Erythroblast (primary cell): ENCODE measurements at places on chromosomes 1 and 21.

DNA sequence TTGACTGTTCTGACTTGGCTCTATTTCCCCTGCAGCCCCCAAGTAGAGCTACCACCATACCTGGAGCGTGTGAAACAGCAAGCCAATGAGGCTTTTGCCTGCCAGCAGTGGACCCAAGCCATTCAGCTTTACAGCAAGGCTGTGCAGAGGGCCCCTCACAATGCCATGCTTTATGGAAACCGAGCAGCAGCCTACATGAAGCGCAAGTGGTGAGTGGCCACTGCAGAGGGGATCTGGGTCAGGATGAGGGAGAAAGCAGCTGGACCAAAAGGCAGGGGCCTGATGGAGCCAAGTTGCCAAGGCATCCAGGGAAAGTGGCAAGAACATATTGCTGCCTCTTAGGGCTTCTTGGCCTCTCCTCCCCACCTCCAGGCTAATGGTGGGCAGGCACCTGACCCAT lies 24.1 kb upstream of the TMEM222 start:
- DNase-seq = no peak

DNA sequence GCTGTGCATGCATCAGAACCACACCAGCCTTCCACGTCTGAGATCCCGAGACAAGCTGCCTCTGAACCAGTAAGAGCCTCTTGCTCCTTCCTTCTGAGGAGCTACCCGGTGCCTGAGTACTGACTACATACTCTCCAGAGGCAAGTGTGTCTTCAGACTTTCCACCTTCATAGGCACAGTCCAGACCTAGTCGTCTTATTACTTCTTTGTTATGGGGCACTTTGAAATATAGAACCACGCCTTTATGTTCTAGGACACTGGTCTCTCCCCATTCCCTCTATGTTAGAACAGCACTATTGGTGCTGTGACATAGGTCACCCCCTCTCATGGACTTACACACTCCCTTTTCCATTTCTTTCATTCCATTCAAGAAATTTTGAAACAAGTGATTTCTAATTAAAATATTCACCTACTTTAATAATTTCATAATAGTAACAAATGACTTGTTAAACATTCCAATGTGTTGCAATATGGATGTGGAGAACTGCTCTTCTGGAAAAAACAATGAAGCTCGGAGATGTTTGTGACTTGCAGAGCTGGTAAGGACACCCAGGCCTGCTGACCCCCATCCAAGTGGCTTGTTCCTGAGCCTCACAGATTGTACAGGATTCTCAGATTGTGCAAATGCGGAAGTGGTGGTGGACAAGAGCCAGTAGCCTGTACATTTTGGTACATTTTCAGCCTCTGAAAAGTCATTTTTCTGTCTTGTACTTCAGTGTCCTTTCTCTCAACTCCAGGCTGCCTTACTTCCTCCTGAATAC lies 76.1 kb upstream of the SIPA1L2 start:
- no peak for DNase-seq

DNA sequence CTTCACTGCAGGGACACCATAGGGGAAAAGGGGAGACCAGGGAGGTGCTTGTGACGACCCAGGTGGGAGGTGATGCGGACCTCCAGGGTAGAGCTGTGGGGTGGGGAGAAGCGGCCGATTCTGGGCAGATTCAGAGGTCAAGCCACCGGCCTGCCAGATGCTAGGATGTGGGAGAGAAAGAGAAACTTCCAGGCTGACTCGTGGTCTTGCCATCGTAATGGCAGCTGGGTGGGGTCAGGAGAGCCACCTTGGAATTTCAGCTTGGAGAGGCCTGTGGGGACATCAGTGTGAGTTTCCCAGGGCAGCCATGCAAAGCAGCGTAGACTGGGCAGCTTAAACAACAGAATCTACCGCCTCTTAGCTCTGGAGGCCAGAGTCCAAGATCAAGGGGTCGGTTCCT lies 258.0 kb upstream of the VAMP3 start:
- no peak for DNase-seq

DNA sequence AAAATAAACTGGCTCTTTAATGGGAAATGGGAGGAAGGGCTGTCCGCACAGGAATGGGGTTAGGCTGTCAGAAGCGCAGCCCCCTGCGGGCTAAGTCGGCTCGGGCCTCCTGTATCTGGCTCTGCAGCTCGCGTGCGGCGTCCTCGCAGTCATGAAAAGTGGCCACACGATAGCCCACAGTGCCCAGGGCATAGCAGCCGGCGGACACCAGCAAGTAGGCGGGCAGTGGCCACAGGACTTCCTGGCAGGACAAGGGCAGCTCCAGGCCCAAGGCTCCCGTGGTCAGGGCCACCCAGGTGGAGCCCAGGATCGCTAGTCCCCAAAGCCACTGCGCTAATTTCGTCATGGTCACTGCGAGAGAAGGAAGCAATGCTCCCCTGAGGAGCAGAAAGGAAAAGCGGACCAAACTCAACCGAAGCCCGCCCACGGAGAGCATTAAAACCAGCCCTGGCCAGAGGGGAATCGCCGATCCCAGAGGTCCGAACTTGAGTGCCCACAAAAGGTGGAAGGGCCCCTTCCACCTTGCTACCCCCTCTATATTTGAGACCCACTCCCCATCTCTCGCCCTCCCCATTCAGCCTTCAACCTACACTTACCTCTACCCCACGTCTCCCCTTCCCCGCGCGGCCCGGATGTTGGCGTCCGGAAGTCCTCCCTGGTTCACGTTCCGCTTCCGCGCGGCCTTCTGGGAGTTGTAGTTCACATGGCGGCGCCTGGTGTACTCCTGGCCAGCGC lies at the start of gene DPM3:
DPM3 (minus strand) TSS at position 637 of the 735 bp plus-strand sequence; CDS start at position 346, 291 bp downstream.
- DNase-seq = peak; percentile 92

DNA sequence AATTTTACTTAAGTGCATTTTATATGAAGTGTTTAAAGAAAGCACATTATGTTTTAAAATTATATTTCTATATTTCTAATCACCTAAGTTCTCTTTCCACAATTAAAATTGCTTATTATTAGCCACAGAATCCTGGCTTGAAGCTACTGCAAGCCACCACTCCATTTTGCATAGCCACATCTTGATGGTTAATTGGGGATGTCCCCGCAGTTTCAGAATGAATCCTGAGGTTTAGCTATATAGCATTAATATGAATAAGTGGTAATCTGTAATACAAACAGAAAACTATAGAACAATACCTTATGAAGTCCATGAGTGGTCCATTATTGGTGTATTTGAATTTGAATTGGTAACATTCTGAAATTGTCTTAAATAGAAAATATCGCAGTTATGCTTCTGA lies 11.6 kb upstream of the GOLPH3L start:
- DNase-seq = no peak

DNA sequence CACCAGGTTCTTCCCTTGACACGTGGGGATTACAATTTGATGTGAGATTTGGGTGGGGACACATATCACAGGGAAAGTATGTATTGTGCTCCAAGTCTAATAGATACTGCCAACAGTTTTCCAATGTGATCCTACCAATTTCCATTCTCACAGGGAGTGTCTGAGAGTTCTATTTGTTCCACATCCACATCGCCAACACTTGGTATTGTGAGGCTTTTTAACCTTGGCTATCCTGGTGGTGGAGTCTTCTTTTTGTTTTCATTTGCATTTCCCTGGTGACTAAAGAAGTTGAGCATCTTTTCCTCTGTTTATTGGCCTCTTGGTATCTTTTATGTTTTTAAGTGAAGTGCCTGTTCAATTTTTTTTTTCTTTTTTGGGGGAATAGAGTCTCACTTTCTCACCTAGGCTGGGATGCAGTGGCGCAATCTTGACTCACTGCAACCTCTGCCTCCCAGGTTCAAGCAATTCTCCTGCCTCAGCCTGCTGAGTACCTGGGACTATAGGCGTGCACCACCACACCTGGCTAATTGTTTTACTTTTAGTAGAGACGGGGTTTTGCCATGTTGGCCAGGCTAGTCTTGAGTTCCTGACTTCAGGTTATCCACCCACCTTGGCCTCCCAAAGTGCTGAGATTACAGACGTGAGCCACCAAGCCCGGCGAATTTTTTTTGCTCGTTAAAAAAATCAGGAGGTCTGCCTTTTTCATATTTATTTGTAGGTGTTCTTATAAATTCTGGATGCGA lies 15.9 kb upstream of the PADI1 start:
- no peak for DNase-seq

DNA sequence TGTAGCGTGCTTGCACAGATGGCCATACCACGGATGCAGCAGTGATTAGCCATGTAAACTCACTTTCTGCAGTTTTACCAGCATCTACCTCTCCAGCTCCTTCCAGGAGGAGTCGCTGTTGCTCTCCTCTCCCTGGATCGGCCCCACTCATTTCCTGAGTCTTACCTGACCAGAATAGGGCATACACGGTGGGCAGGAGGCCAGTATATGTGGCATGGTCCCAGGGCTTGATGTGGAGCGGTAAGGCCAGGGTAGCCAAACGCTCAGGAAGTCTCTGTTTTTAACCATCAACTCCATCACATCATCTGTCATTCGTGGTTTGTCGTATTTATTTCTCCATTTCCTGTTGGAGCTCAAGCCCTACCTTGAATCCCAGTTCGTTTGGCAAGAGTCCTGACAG lies 163.4 kb upstream of the USP24 start:
- DNase-seq = peak; percentile 31

GRCh38 chr1:153506831-153507413 lies 28.9 kb downstream of the S100A6 start:
- no peak for DNase-seq

DNA sequence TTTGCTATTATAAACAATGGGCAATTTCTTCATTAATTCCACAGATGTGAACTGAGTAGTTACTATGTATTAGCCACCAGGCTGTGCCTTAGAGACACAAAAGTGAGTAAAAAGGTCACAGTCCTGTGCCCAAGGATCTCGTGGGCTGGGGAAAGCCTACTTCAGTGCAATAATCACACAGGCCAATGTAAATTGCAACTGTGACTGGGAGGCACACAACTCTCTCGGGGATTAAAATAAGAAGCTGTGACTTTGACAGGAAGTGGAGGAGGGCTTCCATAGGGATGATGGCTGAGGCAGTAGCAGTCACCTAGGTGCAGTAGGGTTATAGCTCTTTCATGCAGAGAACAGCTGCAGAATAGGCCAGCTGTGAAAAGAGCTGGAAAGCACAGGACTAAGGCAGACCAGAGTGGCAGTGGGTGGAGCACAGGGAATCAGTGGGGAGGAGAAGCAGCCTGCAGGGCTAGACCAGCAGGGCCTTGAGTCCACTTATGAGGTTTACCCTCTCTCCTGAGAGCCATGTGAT lies 121.9 kb downstream of the MAB21L3 start:
- DNase-seq = no peak

GRCh38 chr21:34335316-34335715 lies 28.5 kb upstream of the KCNE2 start:
- DNase-seq = no peak

GRCh38 chr1:240254006-240254405 lies 162.3 kb downstream of the FMN2 start:
- no peak for DNase-seq

DNA sequence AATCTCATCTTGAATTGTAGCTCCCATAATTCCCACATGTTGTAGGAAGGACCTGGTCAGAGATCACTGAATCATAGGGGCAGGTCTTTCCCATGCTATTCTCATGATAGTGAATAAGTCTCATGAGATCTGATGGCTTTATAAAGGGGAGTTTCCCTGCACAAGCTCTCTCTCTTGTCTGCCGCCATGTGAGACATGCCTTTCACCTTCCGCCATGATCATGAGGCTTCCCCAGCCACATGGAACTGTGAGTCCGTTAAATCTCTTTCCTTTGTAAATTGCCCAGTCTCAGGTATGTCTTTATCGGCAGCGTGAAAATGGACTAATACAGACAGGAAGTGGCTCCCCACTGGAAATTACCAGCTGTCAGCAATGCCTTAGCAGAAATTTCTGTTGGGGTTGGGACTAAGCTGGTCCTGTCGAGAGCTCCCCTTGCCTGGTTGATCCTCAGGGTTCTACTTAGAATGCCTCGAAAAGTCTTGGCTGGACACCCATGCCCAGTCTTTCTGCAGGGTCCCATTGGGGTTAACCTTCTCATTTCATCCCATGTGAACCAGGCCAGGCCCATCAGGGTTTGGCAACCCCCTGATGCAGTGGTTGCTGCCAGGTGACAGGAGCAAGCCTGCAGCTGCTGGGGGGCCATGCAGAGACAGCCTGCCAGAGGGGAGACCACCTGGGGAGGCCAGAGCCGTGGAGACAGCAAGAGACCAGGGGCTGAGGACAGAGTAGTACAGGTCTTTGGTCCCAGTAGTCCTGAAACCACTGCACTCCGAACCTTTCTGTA lies 2.8 kb upstream of the ABCG1 start:
- DNase-seq = no peak

GRCh38 chr1:117655220-117655577 lies 49.4 kb downstream of the TENT5C start:
- peak; percentile 94 for DNase-seq

GRCh38 chr1:172442843-172443565 lies 865 bp downstream of the PIGC start:
- DNase-seq = no peak

- DNase-seq = no peak
Observed at GRCh38 chr1:243495442-243496186, 239.8 kb downstream of the SDCCAG8 start.

DNA sequence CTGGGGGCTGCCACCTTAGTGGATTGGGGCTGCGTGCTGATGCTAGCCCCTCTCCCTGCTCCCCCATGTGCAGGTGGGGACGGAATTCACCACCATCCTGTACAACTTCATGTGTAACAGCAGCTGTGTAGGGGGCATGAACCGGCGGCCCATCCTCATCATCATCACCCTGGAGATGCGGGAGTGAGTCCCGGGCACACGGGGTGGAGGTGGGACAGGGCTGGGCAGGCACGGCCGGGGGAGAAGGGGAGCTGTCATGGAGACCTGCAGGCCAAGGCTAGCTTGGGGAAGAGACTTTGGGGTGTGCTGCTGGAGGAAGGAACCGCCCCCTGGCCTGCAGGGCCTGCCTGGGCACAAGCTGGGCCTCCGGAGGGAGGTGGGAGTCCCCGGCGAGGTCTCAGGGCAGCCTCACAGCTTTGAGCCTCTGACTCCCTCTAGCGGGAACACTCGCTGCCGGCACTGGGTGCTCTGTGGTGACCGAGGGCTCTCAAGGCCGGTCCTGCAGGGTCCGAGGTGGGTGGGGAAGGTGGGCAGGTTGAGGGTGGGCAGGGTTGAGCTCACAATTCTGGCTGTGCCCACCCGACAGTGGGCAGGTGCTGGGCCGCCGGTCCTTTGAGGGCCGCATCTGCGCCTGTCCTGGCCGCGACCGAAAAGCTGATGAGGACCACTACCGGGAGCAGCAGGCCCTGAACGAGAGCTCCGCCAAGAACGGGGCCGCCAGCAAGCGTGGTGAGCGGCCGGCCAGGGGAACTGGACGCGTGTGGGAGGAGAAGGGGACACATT lies 25.0 kb upstream of the CCDC27 start:
- peak; percentile 52 for DNase-seq
